T-helper 17 cell (primary cell): ENCODE measurements at places on chromosomes 11 and 22.

GRCh38 chr11:41536021-41536568 lies 76.6 kb upstream of the LRRC4C start:
- no peak for DNase-seq

DNA sequence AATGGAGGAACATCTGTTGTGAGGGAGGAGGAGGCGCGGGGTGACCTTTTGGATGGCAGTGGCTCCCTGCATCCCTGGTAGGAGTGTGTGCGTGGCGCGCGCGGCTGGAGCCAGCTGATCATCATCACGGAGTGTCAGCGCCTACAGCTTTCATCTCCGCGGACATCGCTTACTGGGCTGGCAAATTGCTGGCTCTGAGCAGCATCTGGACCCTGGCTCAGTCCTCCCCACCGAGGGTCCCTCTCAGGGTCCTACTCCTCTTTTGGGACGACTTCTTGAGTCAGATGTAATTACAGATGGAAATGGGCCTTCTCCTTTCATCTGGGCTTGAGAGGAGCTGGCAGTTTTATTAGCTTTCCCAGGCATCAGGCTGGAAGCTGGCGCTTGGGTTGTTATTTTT lies 85.3 kb downstream of the CACNA1I start:
- no peak for DNase-seq

DNA sequence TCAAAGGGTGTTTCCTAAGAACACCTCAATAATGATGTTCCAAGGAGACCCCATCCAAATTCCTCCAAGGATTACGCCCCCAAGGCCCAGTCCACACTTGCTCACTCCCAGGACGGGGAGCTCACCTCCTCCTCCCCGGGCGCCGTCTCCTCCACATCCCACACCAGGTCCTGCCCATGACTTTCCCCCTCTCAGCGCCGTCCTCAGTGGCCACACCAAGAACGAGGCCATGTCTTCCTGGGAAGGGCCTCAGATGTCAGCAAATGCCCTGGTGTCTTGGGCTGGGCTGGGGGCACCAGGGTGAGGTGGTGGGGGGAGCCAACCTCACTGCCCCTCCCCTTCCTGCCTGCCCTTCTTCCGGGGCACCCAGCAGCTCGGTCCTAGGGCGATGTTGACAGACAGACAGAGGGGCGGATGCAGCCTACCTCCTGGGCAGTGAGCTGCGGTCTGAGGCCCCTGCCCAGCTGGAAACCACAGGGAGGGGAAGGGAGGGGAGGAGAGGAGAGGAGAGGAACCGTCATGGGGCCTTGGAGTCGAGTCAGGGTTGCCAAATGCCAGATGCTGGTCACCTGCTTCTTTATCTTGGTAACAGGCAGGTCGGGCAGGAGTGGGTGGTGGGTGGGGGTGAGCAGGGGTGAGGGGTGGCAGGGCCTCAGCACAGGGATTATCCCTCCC lies at the start of the genes C11orf21 and TSPAN32:
TSS of gene C11orf21 (minus strand) at position 288 of the 675 bp plus-strand sequence. CDS start at position 178, 110 bp downstream.
TSS of gene TSPAN32 (plus strand) at position 383 of the 675 bp plus-strand sequence. CDS start at position 520, 137 bp downstream.
- DNase-seq, result peak; percentile 53

DNA sequence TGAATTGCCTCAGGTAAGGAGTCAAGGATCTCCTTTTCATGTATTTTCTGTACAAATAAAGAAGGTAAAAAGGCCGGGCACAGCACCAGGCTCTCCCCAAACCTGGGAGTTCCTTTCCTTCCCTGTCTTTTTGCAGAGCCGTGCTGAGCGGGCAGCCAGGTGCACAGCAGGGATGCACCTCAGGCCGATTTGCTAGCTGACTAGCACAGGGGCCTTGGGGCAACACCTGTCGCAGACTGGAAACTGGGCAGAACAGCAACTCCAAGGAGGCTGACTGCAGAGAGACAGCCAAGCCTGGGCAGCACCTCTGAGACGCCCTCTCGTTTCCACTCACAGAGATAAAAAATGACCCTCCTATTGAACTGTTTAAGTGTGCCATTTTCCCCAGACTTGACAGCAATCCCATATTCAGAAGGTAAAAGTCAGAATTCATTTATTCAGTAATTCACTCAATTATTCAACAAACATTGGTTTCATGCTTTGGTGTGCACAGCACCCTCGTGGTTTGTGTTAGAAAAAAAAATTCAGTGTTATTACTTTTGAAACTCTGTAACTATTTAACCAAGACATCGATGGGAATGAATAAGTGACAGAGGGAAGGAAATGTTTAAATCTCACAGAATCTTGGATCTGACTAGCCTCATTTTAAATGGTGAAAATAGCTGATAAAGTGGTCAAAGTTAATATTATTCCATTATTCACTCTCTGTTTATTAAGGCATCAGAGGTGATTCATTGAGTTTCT lies 120.9 kb downstream of the GALNT18 start:
- no peak for DNase-seq

DNA sequence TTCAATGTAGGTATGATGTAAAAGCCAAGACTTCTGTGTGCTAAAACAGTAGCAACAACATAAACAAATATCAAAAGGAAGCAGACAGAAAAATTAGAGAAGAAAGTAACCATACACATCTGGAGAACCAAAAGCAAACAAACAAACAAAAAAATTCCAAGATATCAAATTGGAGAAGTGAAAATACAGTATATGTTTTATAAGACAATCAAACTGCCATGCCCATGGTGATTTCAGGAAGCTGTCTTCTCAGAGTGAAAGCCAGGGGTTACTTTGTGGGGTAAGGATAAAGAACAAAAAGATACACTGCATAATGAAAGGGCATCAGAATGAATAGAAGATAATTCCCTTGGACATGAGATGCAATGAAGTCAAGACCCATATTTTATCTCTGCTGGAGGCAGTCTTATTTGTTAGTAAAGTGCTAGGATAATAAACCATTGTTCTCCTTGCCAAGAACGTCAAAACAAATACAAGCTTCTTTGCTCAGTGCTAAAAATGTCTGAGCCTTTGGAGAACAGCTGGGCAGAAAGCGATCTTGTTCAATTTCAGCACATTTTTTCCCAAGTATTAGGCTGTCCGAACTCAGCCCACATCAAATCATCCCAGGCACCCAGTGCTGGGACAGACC lies 38.1 kb upstream of the LDLRAD3 start:
- no peak for DNase-seq

DNA sequence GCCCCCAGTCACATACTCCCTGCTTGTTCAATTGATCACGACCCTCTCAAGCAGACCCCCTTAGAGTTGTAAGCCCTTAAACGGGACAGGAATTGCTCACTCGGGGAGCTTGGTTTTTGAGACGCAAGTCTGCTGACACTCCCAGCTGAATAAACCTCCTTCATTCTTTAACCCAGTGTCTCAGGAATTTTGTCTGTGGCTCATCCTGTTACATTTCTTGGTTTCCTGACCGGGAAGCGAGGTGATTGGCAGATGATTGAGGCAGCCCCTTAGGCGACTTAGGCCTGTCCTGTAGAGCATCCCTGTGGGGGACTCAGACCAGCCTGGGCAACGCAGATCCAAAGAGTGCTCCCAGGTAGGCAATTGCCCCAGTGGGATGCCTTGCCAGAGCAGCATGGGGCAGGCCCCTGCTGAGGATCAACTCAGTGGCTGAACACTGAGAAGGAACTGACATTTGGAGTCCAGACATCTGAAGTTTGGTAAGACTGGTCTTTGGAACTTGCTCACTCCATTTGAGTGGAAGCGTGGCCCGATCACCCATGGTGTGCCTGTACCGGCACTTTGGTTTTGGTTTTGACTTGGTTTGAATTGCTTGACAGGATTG lies 51.5 kb downstream of the NEU3 start:
- DNase-seq, result no peak

DNA sequence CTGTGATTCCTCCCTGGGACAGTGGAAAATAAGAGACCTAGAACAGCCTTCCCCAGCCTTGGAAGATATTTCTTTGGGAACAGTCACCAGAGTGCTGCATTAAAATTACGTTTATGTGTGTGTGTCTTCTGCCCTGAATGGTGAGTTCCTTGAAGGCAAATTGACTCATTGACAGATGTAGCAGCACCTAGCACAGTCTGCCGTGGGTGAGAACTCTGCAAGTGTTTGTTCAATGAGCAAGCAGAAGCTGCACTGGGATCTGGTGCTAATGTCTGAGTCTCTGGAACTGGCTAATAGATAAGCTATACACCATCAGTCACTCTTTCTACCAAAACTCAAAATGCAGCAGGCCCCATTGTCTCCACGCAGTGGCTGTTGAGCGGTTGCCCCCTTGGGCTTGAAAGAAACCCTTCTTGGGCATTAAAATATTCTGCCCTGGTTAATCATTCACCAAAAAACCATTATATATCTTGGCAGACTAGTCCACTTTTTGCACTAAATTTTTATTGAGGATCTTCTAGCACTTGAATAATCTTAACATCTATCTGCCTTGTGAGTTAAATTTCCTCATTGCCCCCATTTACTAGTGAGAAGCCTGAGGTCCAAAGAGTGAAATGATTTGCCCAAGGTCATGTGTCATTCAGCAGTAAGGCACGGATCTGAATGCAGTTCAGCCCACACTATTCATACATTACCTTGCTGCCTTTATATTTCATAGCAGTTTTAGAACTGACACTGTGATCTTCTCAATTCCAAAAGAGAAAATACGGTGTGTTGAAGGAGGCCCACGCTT lies 87.8 kb upstream of the GALNT18 start:
- DNase-seq, result no peak

DNA sequence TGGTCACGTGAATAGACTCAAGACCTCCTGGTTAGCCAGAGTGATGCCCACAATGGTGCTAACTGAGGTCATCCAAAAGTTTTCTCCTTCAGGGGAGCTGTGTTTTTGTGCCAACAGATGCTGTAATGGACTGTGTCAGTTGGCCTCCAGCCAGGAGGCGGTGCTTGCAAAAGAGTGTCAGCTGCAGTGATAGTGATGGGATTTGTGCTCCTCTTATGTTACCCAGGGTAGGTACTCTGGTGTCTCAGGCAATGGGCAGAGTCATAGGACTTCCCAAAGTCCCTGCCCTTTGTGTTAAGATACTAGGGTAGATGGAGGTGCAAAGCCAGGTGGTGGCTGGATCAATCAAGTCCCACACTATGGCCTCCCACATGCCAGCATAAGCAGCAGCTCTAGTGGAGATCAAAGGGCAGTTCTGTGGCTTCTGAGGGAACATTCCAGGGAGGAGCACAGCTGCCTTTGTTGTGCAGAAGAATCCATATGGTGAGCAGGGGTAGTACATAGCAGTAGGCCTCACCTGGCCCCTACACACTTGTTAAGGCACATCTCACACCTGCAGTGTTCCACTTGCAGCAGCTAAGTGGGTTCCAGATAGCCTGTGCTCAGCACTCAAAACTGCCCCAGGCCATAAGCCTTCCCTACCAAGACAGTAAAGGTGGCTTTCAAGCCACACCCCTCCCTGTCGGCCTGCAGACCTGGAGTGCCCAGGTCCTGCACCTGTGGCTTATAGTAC lies 9.4 kb upstream of the FANCF start:
- no peak for DNase-seq

DNA sequence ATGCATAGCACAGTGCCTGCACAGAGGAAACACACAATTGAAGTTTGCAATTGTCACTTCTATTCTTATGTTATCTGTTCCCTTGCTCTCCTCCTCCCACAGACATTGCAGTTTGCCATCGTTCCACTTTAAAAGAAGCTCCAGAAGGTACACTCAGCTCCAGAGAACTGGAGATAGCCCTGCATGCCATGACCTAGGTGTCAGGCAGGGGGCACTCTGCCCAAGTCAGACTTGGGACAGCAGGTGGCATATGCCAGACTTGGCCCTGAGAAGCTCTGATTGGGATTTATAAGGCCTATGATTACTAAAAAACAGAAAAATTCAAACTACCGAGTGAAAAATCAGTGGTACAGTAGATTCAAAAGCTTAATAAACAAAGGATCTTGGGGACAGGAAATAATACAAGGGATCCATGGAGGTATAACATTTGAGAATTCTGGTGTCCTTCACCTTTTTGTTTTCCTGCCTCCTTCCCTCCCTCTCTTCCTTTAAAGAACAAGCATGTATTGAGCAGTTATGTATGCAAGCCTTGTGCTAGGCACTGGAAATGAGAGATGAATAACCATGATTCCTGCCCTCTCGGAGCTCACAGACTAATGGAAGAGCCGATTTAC lies 40.0 kb downstream of the TENM4 start:
- no peak for DNase-seq

GRCh38 chr11:83361831-83362230 lies 75.7 kb upstream of the CCDC90B start:
- DNase-seq, result no peak

- DNase-seq, result peak; percentile 27
Measured at GRCh38 chr22:19105867-19106802, 16.1 kb downstream of the DGCR2 start.

DNA sequence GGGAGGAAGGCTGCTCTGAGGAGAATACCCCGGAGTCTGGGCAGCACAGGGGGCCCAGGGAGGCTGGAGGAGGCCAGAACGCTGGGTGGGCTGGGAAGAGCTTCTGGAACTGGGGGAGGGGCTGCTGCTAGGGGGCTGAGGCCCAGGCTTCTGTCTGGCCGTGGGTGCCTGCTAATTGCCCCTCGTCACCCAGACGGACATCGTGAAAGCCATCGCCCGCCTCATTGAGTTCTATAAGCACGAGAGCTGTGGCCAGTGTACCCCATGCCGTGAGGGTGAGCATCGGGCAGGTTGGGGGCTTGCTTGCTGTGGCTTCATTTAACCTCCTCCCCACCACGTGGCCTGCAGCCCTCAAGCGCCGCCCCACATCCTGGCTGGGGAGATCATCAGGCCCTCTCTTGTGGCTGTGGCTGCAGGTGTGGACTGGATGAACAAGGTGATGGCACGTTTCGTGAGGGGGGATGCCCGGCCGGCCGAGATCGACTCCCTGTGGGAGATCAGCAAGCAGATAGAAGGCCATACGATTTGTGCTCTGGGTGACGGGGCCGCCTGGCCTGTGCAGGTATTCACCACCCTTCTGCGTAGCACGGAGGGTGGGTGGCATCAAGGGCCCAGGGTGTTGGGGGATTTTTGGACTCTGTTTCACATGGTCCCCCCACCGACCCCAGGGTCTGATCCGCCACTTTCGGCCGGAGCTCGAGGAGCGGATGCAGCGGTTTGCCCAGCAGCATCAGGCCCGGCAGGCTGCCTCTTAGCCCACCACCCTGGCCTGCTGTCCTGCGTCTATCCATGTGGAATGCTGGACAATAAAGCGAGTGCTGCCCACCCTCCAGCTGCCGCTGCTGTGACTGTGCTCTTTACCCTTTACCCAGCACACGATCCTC lies 5.2 kb downstream of the NDUFV1 start:
- no peak for DNase-seq
